Stimulated activated CD4-positive, alpha-beta T cell treated with anti-CD3 and anti-CD28 coated beads, Interleukin-4, amount 100 ng/mL, for 4 hours (primary cell): ENCODE measurements at places on chromosomes 1 and 21.

- no peak for DNase-seq
Observed at GRCh38 chr1:8477166-8477982, 159.5 kb downstream of the SLC45A1 start.

- no peak for DNase-seq
Observed at GRCh38 chr1:183957216-183957830, 80.2 kb downstream of the COLGALT2 start.

- no peak for DNase-seq
Observed at GRCh38 chr1:233063462-233063861, 113.1 kb downstream of the NTPCR start.

GRCh38 chr1:205247130-205247921 is 19.6 kb downstream of the TMCC2 start:
- DNase-seq, result no peak

DNA sequence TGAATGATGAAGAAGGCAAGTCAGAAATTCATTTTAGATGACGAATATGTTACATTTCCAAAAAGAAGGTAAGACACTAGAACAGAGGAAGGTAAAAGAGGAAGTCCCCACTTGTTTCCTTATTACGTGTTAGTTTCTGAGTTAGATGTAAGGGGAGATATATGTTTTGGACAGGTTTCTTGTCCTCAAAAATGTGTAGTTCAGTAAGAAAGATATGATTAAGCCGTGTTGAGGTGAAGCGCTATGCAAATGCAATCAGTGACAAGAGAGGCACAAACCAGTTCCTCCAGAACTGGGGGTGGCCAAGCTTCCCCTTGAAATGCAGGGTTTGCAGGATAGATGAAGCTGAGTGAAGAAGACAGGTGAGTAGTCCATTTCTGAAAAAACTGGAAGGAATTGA is 293.3 kb upstream of the RUNX1 start:
- peak; percentile 12 for DNase-seq

DNA sequence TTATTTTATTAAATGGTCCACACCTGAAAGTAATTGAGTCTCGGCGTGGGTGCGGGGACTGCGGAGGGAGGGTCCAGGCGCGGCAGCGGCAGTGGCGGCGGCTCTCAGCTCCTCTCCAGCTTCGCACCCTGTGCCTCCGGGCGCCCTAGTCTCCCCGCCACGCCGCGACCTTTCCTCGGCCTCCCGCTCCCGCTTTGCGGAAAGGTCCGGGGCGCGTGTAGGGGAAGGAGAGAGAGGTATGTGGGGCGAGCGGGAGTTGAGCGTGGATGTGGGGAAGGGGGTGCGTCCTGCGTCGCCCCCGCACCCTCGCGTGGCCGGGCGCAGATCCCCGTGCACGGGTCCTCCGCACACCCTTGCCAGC is 13.4 kb upstream of the ALX3 start:
- no peak for DNase-seq

- no peak for DNase-seq
Observed at GRCh38 chr1:94989398-94989797, 62.5 kb upstream of the CNN3 start.

GRCh38 chr1:201560328-201561194 is 21.6 kb downstream of the NAV1 start:
- no peak for DNase-seq

DNA sequence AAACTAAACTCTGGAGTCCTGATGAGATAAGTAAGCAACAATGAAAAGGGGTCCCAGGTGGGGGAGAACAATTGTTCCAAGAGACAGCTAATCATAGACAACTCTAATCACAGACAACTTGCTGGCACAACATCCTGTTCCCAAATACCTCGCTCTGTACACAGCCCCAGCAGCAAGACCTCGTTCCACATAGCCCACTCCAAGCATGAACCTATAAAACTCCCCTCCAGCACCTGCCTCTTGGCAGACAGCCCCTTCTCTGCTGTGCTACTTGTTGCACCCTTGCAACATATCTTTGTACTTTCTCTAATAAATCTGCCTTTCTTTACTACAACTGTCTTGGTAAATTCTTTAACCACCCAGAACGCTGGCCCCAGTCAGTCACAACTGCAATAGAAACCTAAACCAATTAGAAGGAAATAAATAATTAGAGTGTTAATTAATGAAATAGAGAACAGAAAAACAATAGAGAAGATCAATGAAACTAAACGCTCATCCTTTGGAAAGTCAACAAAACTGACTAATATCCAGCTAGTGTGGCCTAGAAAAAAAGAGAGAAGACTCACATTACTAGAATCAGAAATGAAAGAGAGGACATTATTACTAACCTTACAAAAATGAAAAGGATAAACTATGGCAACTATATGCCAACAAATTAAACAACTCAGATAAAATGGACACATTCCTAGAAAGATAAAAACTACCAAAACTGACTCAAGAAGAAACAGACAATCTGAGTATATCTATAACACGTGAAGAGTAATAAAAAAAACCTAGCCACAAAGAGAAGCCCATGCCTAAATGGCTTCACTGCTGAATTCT is 36.1 kb downstream of the LRRC40 start:
- no peak for DNase-seq

DNA sequence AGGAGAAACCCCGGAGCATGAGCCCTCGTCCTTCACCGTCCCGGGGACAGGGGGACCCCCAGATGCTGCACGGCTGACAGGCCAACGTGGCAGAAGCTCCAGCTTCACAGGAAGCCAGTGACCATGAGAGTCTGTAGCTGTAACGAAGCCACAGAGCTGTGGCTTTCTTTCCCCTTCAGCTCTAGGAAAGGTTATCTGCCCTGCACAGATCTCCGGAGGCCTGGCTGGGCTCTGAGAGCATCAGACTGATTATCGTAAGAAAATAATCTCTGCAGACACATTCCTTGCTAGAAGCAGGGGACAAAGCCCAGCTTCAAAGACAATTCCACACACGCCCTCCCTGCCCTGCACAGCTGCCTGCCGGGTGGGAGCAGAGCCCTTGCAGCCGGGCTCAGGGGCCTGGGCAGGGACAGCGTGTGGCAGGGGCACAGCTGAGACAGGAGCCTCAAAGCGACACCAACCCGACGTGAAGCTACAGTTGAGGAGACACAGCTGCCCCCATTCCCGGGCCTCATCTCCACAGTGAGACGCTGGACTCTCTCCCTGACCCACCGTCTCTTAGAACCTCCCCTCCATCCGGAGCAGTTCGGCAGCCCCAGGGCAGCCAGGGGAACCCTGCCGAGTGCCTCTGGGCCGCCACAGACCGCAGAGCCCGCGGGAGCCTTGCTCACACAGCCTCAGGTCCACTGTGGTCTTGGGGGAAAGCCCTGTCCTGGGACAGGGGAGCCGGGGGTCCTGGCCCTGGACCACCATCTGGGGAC is 30.6 kb downstream of the POFUT2 start:
- no peak for DNase-seq

- DNase-seq, result no peak
Observed at GRCh38 chr1:234503193-234504050, 24.4 kb upstream of the TARBP1 start.

DNA sequence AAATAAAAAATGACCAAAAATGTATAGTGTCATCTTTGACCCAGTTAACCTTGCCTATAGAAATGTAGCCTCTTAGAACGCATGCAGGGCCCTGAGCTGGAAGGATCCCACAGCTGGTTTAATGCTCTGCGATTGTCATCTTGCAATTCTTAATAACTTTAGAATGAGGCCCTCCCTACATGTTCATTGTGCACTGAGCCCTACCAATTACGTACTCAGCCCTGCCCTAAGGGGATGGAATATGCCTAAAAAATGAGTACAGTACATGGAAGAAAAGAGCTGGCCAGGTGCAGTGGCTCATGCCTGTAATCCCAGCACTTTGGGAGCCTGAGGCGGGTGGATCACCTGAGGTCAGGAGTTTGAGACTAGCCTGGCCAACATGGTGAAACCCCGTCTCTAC is 57.8 kb upstream of the BCAR3 start:
- DNase-seq, result no peak

DNA sequence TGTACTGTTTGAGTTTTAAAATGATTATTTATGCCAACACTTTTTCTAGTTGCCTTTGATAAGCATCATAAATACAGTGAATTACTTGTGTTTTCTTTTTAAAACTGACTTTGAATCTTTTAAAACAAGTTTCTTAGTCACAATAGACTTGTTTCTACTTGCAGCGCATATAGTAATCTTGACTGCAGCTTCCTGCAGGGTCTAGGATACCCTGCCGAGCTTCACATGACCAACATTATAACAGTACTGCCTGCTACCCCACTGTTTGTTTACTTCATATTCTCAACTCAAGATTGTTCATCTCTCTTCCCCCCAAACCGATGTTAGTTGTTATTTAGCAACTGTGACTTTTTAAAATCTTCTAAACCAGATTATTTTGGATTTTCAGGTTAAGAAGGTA is 751.3 kb upstream of the NEGR1 start:
- DNase-seq, result no peak

GRCh38 chr1:16258591-16259135 is 21.7 kb upstream of the CPLANE2 start:
- no peak for DNase-seq

DNA sequence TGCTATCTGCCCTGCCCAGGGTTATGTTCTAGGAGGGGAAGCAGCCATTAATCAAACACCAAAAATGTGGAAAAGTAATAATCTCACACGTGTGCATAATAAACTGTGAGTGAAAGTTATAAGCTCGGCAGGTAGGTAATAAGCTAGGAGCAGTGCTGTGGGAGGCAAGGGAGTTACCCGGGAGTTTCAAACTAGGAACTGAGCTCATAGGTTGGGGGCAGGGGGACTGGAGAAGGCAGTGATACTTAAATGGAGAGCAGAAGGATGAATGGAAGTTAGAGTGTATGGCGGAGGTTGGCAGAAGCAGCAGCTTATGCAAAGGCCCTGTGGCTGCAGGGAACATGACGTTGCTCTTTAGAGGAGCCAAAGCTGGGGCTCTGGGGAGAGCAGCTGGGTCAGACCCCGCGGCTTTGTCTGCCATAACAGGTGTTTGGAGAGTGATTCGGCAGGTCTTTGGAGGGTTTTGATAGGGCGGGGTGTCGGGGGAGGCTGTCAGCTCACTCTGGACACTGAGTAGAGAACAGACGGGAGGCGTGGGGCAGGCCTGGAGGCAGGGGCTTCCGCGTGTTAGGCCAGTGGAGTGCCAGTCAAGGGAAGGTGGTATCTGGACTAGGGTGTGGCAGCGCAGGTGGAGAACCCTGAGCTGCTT is 20.0 kb downstream of the PTPRF start:
- no peak for DNase-seq

DNA sequence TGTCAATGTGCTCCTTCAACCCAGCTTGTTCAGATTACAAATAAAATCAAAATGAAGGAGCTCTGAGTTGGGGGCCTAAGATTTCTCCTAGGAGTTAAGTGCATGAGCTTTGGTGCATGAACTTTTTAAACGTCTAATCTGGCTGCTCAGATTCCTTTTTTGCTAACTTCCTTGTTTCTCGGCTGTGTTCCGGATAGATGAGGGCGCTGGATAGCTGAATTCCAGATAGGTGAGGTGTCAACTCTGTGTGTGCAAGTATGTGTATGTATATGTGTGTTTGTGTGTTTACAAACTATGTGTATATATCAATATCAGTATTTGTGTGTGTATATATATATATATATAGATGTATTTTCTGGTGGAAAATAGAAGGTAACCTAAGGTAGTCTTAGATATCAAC is 37.5 kb upstream of the RCAN3 start:
- no peak for DNase-seq

DNA sequence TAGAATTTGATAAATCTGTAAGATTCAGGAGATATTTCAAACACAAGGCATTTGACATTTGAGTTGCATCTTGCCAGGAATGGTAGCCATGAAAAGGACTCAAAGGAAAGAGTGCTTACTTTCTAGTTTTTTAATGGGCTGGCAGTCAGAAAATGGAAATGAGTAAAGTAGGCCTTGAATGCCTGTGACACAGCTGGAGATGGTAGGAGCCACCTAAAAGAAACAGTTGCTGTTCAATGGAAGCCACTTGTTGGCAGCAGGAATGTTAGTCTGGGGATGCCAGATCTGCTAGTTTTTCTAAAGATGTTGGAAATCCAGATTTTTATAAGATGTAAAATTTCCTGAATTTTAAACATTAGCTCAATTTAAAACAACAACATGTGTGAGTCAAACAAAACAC is 43.6 kb downstream of the CACHD1 start:
- DNase-seq, result no peak

GRCh38 chr1:37965301-37965700 is 18.4 kb upstream of the INPP5B start:
- no peak for DNase-seq

- DNase-seq, result no peak
Observed at GRCh38 chr1:3067301-3067670, 1.7 kb upstream of the PRDM16 start.

- DNase-seq, result no peak
Observed at GRCh38 chr1:248776991-248777390, 21.4 kb upstream of the LYPD8 start.

DNA sequence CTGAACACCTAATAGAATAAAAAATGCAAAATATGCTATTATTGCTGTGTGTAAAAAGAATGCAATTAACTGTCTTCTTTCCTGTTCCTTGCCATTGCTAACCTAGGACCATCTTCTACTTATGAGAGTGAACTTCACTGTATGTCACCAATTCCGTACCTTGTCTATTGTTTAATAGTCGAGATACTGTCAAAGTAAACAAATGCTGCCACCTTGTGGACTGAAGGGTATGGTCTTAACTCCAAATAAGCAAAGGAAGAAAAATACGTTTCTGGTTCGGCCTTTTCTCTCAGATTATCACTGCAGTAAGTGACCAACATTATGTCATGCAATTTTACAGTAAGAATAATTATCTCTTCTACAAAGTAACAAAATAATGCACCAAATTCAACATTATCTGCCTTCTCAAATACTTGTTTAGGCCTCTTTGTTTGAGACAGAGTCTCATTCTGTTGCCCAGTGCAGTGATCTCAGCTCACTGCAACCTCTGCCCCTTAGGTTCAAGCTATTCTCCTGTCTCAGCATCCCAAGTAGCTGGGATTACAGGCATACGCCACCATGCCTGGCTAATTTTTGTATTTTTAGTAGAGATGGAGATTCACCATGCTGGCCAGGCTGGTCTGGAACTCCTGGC is 133.4 kb downstream of the COP1 start:
- no peak for DNase-seq

- DNase-seq, result no peak
Observed at GRCh38 chr1:27144920-27145661, 9.8 kb downstream of the SLC9A1 start.

GRCh38 chr1:233584931-233585330 is 29.0 kb upstream of the KCNK1 start:
- DNase-seq, result no peak

GRCh38 chr21:17513214-17514123 is 626 bp downstream of the CXADR start:
- no peak for DNase-seq

DNA sequence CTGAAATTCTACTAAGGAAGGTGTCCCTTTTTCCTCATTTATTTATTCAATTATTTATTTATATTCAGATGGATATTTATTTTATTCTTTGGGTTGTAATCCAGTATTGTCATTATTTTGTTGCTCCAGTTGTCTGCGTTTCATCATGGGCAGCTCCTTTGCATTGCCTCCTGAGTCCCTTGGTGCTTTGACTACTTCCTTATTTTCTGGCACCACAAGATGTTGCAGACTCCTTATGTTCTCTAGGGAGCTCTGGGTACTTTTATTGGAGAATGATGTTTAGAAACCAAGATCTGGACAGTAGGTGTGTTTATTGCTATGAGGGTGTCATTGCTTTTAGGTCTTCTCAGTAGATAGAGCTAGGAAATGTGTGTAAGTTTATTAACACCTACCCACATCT is 59.9 kb upstream of the ERRFI1 start:
- DNase-seq, result no peak

GRCh38 chr1:33150522-33150921 is 31.3 kb downstream of the TRIM62 start:
- no peak for DNase-seq
